ENCODE measurements at places on chromosomes 12 and 14.

DNA sequence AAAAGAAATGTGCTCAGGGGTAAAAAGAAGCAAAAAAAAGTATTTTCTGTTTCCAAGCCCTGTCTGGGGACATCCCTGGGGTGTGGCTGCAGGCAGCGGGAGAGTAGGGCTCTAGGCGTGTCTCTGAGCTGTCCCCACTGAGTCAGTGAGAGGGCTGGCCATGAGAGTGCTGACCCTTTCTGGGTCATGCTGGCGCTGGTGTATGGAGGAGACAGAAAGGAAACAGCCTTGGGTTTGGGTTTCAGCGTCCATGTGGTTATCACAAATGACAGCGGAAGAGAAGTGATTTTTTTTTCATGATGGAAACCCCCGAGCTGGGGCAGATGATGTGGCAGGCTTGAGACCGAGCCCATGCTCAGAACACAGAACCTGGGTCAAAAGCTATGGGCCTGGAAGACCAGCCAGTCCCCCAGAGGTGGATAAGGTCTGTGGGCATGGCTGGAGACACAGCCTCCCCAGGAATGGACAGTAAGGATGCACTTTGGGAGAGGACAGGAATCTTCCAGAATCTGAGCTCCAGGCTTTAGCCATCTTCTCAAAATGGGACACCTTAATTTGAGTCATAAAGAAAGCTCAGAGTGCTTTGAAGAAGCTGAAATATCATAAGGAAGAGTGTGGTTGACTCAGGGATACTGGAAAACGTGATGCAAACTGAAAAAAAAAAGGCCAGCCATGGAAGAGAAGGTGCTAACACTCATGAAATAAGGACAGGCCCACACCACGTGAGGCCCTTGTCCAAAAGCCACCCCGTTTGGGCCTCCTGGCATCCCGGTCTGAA, 36.2 kb downstream of the SYNE3 start:
- peak; percentile 45 for DNase-seq

DNA sequence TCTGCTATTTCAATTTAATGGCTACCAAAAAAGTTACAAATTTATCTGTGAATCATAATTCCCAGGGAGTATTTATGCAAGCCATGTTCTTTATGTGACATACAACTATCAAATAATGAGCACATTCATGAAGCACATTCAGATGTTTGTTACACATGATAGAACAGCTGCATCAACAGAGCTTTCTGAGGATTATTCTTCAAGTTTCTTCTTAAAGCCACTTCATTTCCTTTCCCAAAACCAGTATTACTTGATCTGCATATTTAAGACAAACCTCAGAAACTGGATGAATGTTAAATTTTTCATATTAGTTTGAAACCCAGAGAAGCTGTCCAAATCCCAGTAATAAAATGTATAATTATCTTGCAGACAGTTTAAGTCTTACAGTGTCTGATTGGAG, 73.6 kb upstream of the SOX5 start:
- no peak for DNase-seq

DNA sequence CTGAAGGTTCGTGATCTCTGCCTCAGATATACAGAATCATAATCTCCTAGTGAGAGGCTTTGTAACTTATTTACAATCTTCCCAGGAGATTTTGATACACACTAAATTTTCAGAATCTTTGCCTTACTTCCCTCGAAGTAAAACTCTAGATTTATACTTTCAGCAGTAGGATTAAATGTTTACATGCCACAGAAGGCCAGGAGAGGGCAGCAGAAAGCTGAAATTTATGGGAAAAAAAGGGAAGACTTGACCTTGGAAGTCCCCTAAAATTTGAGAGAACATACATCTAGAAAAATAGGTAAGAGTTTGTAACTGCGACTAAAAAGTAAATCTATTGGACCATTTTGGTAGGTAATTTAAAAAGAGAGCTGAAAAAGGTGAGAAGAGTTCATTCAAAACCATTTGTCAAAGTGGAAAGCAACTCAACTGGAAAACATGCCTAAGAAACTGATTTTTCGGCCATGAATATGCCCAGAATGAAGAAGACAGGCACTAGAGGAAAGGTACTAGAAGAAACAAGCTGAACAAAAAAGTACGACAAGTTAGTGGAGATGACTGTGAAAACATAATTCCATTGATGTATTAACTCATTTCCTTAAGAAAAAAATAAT, 242.0 kb upstream of the MDGA2 start:
- DNase-seq: no peak

DNA sequence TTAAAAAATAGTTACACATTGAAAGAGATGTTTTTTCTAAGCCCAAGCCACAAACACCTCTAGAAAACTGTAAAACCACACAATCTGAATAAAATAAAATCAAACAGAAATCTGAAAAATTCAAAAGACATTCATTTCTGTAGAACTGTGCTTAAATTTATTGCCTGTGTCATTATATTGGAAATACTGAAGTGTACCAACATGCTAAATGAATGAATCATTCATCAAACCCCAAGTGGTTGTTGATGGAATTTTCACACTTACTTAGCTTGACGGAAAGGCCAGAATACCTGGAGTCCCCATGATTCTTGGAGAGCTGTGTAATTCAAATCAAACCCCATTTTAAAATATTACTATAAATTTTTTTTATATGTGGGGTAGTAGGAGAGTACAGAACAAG, 2.7 kb downstream of the KITLG start:
- DNase-seq: no peak

DNA sequence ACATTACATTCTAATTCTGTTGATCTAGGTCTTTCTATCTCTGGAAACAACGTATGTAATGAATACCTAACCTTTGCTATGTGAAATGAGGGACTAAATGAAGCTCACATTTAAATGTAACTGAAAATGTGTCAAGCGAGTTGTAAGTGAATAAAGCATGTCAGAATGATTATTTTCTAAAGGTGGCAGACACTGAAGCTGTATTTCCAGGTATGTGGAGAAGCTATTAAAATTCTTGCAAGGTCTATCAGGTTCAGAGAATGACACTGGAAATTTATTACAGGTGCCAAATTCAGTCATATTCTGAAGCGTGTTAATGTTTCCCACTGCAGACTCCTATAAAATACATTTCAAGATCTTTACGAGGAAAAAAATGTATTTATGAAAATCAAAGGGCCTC, 641.4 kb downstream of the RPS29 start:
- no peak for DNase-seq

DNA sequence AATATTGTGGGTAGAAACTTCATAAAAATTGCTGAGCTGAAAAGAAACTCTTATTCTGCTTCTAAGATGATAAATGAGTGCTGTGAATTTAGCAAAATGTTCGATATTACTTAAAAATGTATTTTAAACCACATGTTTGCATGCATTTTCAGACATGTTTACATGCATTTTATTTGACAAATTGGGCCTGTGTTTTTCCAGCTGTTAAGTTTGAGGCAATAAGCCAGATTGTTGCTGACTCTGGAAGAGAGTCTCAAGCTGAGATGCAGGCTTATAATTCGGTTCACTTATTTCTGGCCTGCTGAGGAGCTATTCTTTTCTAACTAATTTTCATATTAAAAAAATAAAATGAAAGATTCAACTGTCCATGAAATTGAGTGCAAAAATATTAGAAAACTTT, 110.1 kb downstream of the SYNE2 start:
- no peak for DNase-seq

DNA sequence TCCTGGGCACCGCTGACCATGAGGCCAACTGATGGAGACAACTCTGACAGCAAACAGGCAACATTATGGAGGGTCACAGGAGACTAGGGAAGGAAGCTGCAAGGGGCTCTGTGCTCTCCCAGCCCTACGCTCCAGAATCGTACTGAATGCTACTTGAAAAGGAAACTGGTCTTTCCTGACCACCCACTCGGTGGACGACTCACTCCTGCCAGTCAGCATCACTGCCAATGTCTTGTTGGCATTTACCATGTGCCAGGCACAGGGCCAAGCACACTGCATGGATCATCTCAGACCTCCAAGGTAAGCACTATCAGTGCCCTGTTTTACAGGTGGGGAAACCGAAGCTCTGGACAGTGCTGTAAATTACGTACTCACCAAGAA, 38.0 kb downstream of the CCDC85C start:
- DNase-seq: no peak

GRCh38 chr12:104599272-104600035, 142.7 kb downstream of the CHST11 start:
- DNase-seq: no peak

DNA sequence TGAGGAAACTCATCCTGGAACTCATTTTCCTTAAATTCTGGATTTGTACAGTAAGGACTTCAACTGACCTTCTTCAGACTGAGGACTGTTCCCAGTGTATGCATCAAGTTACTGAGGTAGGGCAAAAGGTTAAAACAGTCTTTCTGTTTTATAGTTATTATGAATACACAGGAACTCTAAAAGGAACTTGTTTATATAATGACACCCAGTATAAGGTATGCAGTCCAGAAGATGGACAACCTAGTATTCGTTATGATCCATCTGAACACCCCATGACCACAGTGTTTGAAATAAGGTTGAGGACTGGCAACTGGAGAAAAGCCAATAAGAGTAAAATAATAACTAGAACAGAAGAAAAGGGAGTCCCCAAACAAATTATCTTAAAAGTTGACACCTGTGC, 779.9 kb upstream of the TMEM132C start:
- DNase-seq: no peak

GRCh38 chr12:45343269-45344051, 127.6 kb downstream of the ANO6 start:
- DNase-seq: no peak

- no peak for DNase-seq
Measured at GRCh38 chr12:63480186-63480585, 188.1 kb downstream of the DPY19L2 start.

GRCh38 chr12:103852498-103852997, 11.5 kb upstream of the NT5DC3 start:
- no peak for DNase-seq

DNA sequence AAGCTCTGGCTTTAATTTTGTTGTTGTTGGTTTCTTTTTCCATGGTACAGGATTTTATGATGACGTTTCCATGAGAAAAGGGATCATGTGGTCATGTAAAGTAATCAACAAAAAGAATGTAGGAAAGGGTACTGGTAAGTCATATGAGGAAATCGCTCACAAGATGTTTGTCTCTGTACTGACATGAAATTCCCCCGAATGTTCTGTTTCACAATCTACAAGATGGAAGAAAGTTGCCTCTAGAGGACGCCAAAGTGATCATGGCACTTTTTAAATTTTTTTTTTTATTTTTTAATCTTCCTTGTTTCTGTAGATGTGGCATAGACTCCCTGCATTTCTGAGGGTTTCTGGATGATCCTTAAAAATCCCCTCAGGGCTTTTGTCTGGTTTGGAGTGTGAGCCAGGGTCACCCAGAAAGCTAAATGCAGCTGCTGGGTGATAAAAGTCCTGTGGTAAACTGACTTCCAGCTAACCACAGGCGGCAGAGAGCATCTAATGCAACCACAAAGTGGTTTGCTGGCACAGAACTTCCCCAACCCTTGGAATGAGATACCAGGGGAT, 393.5 kb downstream of the CCDC91 start:
- DNase-seq: no peak

- DNase-seq: no peak
Measured at GRCh38 chr14:33377596-33378390, 439.1 kb downstream of the NPAS3 start.

Data from stimulated activated CD4-positive, alpha-beta T cell treated with anti-CD3 and anti-CD28 coated beads, Interleukin-1b, Interleukin-23, amount 100 ng/mL, for 48 hours (primary cell).